ENCODE measurements at places on chromosomes 6 and 20.

DNA sequence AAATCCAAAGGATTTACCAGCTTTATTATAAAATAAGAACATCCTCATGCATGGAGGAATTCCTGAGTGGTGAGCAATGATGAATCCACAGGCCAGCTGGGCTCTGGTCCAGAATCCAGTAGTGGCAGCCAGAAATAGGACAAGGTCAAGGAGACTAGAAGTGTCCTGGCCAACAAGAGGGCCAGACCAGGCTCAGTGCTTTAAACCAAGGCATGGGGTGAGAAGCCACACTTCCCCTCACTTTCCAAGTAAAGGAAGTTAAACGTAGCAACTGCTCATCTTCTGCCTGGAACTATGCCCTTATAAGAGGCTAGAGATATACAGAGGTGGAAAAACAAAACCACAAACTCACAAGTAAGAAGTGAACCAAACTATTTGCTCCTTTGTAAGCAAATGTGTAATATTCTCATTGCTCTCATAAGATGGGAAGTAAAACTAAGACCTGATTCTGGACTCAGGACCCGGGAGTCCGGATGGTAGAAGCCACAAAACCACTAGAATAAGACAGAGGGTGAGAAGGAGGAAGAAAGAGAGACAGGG lies 253.2 kb downstream of the UST start:
- peak; percentile 91 for DNase-seq

GRCh38 chr6:30951907-30952469 lies 11.2 kb downstream of the MUCL3 start:
- no peak for DNase-seq

DNA sequence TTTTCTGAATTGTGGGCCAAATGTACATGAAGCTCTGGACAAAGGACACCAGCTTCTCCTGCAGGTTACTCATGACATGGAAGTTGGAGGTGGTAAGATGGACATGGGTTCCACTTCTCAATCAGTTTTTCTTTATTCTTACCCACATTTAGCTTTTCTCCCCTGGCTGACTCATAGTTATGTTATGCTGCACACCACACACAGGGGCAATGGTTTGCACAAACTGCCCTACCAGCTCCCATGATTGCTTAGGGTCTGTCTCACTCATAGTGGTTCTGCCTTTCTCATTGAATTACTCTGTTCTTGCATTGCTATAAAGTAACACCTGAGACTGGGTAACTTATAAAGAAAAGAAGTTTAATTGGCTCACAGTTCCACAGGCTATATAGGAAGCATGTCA lies 4.5 kb upstream of the CD109 start:
- peak; percentile 52 for DNase-seq

GRCh38 chr20:45115386-45115774 lies 406 bp upstream of the WFDC5 start:
- no peak for DNase-seq

GRCh38 chr6:56756791-56757587 lies 114.3 kb upstream of the DST start:
- no peak for DNase-seq

DNA sequence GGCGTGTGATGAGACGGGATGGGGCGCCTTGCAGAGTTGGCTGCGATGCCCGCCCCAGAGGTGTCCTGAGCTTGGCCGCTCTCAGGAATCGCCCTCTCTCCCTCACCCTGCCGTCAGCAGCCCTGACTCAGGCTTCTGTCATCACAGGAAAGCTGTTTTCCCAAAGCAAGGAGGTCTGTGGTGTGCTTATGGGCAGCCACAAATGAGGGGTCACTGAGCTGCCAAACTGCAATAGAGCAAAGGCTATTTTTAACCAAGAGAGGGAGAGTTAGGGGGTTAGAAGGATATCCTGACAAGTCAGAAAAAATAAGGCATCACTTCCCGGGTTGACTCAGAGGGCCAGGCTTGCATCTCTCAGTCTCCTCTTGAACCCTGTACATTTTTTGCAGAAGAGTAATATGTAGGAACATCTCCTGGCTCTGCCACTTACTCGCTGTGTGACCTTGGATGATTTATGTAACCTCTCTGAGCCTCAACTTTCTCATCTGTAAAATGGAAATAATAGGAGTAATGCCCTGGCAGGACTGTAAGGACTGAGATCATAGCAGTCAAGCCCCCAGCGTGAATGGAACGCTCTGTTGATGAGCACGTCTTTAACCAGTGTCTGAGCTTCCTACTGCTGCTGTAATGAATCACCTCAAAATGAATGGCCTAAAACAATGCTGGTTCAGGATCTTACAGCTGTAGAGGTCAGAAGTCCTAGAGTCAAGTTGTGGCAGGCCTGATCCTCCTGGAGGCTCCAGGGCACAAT lies 181.9 kb downstream of the NFATC2 start:
- peak; percentile 99 for DNase-seq

Measured in kidney tubule cell (primary cell).